Stimulated activated CD4-positive, alpha-beta T cell treated with anti-CD3 and anti-CD28 coated beads, TNF-alpha, amount 100 ng/mL, for 24 hours (primary cell): ENCODE measurements at places on chromosomes 5 and 9.

GRCh38 chr5:54653956-54654614 is 136.5 kb downstream of the SNX18 start:
- DNase-seq, result no peak

- no peak for DNase-seq
Measured at GRCh38 chr5:79111960-79112702, 522 bp downstream of the BHMT start.

- DNase-seq, result no peak
Measured at GRCh38 chr9:89939626-89940292, 334.9 kb downstream of the GADD45G start.

- no peak for DNase-seq
Measured at GRCh38 chr9:136664000-136664915, 1.5 kb downstream of the EGFL7 start.

GRCh38 chr9:68640421-68641089 is 64.5 kb upstream of the PIP5K1B start:
- DNase-seq, result no peak
